Hepatocyte (in vitro differentiated cells): ENCODE measurements at places on chromosomes 13 and 19. TPM values are rescaled to one million over a fixed set of nuclear protein-coding genes. Genes with fewer than 3 reads are reported as not detected.

GRCh38 chr19:19475849-19476828, 39.2 kb downstream of the TSSK6 start:
- H3K36me3 ChIP-seq, result no peaks in the 10 kb centered on the region
- H3K4me3 ChIP-seq, result no peak overlapping the region
- H3K4me1 ChIP-seq, result peaks cover 8% of the 10 kb centered on the region
- no peak for DNase-seq

DNA sequence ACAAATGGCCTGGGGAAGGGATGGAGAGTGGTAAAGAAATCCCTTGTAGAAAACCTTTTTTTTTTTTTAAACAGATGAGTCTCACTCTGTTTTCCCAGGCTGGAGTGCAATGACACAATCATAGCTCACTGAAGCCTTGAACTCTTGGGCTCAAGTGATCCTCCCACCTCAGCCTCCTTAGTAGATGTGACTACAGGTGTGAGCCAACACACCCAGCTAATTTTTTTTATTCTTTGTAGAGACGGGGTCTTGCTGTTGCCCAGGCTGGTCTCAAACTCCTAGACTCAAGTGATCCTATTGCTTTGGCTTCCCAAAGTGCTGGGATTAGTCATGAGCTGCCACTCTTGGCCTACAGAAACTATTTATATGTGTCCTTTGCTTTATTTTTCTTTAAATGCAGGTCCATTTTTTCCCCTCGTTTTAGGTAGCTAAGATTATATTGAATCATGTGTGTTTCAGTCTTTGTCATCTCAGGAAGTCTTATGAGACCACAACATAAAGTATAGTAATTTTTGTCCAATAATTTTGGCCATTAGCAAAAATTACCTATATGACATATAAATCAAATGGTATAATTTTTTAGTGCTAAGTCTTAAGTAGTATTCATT, 10.5 kb downstream of the LPAR6 start:
- no peak overlapping the region for H3K4me3 ChIP-seq
- H3K36me3 ChIP-seq, result no peaks in the 10 kb centered on the region
- no peak for DNase-seq
- H3K4me1 ChIP-seq, result peaks cover 21% of the 10 kb centered on the region
- no peaks in the 10 kb centered on the region for H3K27me3 ChIP-seq

DNA sequence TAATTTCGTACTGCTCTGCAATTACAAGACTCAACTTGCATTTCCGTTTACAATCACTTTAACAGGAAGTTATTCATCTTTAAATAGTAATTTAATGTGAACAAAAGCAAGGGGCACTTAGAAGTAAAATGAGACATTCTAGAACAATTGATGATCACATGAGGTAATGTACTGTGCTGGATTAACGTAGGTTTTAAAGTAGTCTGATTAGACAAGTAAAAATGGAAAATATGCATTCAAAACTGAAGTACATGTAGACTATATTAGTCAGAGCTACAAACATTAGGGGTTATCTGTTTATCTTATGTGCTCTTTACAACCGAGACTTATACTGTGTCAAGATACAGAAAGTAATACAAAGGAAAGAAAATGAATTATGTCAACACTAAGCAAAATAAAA, 1528.0 kb downstream of the SLITRK5 start:
- DNase-seq, result no peak
- no peak overlapping the region for H3K4me3 ChIP-seq
- no peaks in the 10 kb centered on the region for H3K4me1 ChIP-seq
- no peaks in the 10 kb centered on the region for H3K27me3 ChIP-seq
- no peaks in the 10 kb centered on the region for H3K36me3 ChIP-seq
- no peak overlapping the region for H3K27ac ChIP-seq

GRCh38 chr19:50817941-50818858, 5.4 kb downstream of the KLK1 start:
- peaks cover 10% of the 10 kb centered on the region for H3K4me1 ChIP-seq
- peak; percentile 77 for DNase-seq
- peaks cover 58% of the 10 kb centered on the region for H3K27me3 ChIP-seq
- H3K4me3 ChIP-seq, result no peak overlapping the region

The SEMA6B gene
- total RNA-seq, result 2.9 and 3.2 TPM in 2 replicates

- peak; percentile 61 for DNase-seq
- H3K4me3 ChIP-seq, result no peak overlapping the region
- peaks cover 12% of the 10 kb centered on the region for H3K4me1 ChIP-seq
These were observed 4.4 kb upstream of the SBK3 start for GRCh38 chr19:55549500-55550320.

The KIR2DL1 gene
- not detected in 2 replicates for total RNA-seq

The PABPC3 gene
- 0.03 and 0.04 TPM in 2 replicates for total RNA-seq

- no peak for DNase-seq
- H3K36me3 ChIP-seq, result no peaks in the 10 kb centered on the region
These were observed 4.3 kb downstream of the FOSB start for GRCh38 chr19:45471931-45472562.

The CYP2F1 gene
- not detected in 2 replicates for total RNA-seq

DNA sequence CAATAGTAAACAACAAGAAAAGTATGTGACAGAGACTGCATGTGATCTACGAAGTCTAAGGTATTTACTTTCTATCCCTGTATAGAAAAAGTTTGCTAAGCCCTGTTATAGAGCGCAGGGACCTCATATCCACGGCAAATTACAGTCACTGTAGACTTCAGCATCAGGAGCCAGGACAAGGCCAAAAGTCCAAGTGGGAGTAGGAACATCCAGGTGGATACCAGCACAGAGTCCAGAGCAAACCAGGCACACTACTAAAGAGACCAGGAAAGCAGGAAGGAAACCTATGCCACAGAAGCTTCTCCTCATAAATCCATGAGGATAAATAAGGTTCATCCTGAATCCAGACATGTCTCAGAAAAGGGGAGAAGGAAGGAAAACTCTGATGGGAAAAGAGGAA, 342.2 kb upstream of the HTR2A start:
- peak; percentile 14 for DNase-seq
- no peaks in the 10 kb centered on the region for H3K36me3 ChIP-seq
- no peaks in the 10 kb centered on the region for H3K27me3 ChIP-seq
- H3K27ac ChIP-seq, result peak overlapping the region; percentile 31

- no peak overlapping the region for H3K27ac ChIP-seq
- H3K27me3 ChIP-seq, result no peaks in the 10 kb centered on the region
- DNase-seq, result no peak
- H3K4me1 ChIP-seq, result peaks cover 3% of the 10 kb centered on the region
These were observed 52.8 kb upstream of the ARHGEF7 start for GRCh38 chr13:111062305-111062704.

The NLRP12 gene
- total RNA-seq, result not detected in 2 replicates

DNA sequence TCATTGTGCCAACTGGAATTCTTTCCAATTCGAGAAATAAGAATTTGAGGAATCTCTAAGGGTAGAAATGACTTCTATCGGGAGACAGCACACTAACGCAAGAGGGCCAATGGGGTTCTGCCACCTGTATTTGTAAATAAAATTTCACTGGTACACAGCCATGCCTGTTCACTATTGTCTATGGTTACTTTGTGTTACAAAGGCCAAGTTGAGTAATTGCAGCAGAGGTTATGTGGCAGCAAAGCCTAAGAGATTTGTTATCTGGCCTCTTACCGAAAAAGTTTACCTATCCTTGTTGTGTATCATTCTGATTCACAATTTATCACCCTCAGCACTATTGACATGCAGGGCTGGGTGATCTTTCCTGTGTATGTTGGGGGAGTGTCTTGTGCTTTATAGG, 278.0 kb downstream of the KLF5 start:
- H3K27ac ChIP-seq, result no peak overlapping the region
- H3K36me3 ChIP-seq, result no peaks in the 10 kb centered on the region
- DNase-seq, result no peak
- no peak overlapping the region for H3K4me3 ChIP-seq

GRCh38 chr19:15863272-15863671, 34.6 kb downstream of the CYP4F2 start:
- H3K27ac ChIP-seq, result no peak overlapping the region
- no peak for DNase-seq
- H3K4me1 ChIP-seq, result no peaks in the 10 kb centered on the region
- no peaks in the 10 kb centered on the region for H3K36me3 ChIP-seq
- H3K27me3 ChIP-seq, result no peaks in the 10 kb centered on the region

DNA sequence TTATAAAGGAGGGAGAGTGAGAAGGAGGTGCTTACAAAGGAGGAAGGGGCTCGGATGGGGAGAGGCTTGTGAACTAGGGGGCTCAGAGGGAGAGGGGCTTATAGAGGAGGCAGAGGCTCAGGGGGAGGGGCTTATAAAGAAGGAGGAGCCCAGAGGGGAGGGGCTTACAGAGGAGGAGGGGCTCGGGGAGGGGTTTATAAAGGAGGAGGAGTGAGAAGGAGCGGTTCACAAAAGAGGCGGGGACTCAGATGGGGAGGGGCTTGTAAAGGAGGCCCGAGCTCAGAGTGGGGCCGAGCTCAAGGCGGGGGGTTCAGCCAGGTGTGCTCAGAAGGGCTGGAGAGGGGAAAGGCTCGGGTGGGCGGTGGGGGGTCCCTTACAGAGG, 500 bp downstream of the SMIM24 start:
- no peak overlapping the region for H3K4me3 ChIP-seq
- no peaks in the 10 kb centered on the region for H3K27me3 ChIP-seq
- peak overlapping the region; percentile 48 for H3K27ac ChIP-seq
- H3K36me3 ChIP-seq, result no peaks in the 10 kb centered on the region
- DNase-seq, result peak; percentile 54

GRCh38 chr13:31913459-31913858, 118.1 kb upstream of the FRY start:
- H3K27me3 ChIP-seq, result no peaks in the 10 kb centered on the region
- DNase-seq, result no peak
- no peaks in the 10 kb centered on the region for H3K4me1 ChIP-seq
- H3K36me3 ChIP-seq, result no peaks in the 10 kb centered on the region
- H3K4me3 ChIP-seq, result no peak overlapping the region

DNA sequence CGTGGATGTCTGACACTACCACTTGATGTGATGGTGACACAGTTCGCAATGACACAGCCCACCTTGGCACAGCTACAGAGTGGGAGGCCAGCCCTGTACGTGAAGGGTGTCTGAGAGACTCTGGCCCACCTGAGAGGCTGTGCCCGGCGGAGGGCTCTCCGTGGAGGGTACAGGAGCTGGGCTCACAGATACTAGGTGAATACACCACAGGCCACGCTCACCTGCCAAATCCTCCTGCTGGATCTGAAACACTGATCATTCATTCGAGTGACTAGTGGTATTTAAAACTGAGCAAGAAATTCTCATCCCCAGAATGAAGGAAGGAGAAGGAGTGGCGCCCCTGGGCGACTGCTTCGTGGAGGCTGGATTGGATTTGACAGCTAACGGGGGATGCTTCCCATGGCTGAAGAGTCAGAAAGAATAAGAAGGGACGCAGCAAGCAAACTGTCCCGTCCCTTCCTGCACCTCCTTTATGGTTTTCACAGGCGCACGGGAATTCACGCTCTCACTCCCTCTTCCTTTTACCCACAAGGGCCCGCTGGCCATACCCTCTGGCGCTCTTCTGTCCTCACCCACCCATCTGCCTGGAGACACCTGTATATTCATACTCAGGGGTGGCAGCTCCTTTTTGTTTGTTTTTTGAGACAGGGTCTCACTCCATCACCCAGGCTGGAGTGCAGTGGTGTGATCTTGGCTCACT, 25.0 kb downstream of the CEBPG start:
- H3K36me3 ChIP-seq, result no peaks in the 10 kb centered on the region
- DNase-seq, result no peak
- H3K27ac ChIP-seq, result no peak overlapping the region
- peaks cover 22% of the 10 kb centered on the region for H3K4me1 ChIP-seq
- no peak overlapping the region for H3K4me3 ChIP-seq
- no peaks in the 10 kb centered on the region for H3K27me3 ChIP-seq

The C19orf67 gene
- not detected in 2 replicates for total RNA-seq

DNA sequence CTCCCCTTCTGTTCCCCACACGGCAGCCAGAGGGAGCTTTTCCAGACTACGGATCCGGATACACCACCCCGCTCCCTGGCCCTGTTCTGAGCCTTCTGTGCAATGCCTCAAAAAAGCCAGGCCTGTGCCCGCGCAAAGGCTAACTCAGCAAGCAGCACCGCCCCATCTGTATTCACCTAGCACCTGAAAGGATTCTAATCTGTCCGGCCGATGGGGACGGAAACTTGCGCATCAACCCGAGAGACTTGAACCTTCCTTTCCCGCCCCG, 589 bp downstream of the ZBTB45 start:
- no peaks in the 10 kb centered on the region for H3K36me3 ChIP-seq
- no peaks in the 10 kb centered on the region for H3K27me3 ChIP-seq
- H3K4me3 ChIP-seq, result peak overlapping the region; percentile 90
- H3K27ac ChIP-seq, result peak overlapping the region; percentile 99

- H3K4me3 ChIP-seq, result no peak overlapping the region
- no peak for DNase-seq
- H3K27ac ChIP-seq, result no peak overlapping the region
- no peaks in the 10 kb centered on the region for H3K36me3 ChIP-seq
These were observed 49.3 kb upstream of the TUBGCP3 start for GRCh38 chr13:112637017-112637801.

The INSL3 gene
- not detected in 2 replicates for total RNA-seq

The KBTBD6 gene
- total RNA-seq, result 6.9 and 8.7 TPM in 2 replicates
